Tibial nerve (tissue), 4 donors: ENCODE measurements at places on chromosomes 3 and 15. TPM values are rescaled to one million over a fixed set of nuclear protein-coding genes. Genes with fewer than 3 reads are reported as not detected.

Gene CACNA2D3
- total RNA-seq = 4.5 TPM

GRCh38 chr3:104956620-104957345 lies 409.9 kb upstream of the ALCAM start:
- DNase-seq = no peak

Gene LRRC31
- not detected for total RNA-seq

DNA sequence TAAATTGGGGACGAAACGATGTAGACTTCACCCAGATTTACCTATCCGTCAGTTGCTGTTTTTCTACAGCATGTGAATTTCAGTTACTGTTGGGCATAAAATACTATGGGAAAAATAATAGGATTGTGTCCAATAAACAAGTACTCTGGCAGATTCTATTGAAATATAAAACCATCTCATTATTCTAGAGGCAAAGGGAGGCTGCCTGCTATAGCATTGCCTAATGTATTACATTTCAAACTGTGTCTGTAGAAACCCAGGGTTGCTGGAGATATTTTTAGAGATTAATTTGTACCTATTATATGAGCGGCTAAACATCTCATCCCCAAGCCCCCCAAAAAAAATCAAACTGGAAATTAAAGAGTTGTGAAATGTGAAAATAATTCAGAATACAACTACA lies 159.6 kb upstream of the IL12A start:
- DNase-seq = no peak

- no peak for DNase-seq
These were observed 71.4 kb downstream of the MECOM start for GRCh38 chr3:169591983-169592644.

Gene TICRR
- total RNA-seq = not detected
